HS-5 (cell line): ENCODE measurements at places on chromosomes 4 and X.

GRCh38 chr4:126748736-126749135, 884.0 kb upstream of the INTU start:
- no peak for DNase-seq

DNA sequence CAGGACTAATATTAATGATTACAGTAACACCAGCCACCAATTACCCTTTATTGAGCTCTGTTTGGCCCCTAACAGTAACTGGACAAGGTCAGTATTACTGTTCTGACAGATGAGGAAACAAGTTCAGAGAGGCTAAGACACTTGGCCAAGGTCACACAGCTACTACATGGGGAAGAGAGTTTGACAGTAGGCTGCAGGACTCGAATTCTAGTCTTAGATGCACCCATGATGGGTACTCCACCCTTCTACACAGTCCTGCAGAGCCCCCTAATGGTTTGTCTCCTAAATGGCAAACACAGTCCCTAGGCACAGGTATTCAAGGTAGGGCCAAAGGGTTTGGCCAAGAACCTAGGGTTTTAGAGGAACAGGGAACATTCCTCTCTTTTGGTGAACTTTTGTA, 93.9 kb downstream of the NSUN7 start:
- DNase-seq = no peak

GRCh38 chr4:52199574-52200338, 148.7 kb downstream of the SPATA18 start:
- peak; percentile 89 for DNase-seq

GRCh38 chr4:168050002-168050401, 42.3 kb upstream of the ANXA10 start:
- DNase-seq = no peak

- DNase-seq = no peak
Measured at GRCh38 chr4:168574581-168575295, 77.9 kb downstream of the PALLD start.

- DNase-seq = no peak
Measured at GRCh38 chr4:95220205-95221175, 328.3 kb downstream of the UNC5C start.

GRCh38 chrX:131083510-131084142, 25.5 kb downstream of the ARHGAP36 start:
- no peak for DNase-seq

- DNase-seq = no peak
Measured at GRCh38 chr4:187006189-187006618, 282.5 kb upstream of the FAT1 start.

GRCh38 chr4:183335369-183335940, 13.2 kb upstream of the CLDN24 start:
- peak; percentile 91 for DNase-seq

GRCh38 chr4:138919094-138919936, 96.3 kb upstream of the NOCT start:
- DNase-seq = peak; percentile 52

DNA sequence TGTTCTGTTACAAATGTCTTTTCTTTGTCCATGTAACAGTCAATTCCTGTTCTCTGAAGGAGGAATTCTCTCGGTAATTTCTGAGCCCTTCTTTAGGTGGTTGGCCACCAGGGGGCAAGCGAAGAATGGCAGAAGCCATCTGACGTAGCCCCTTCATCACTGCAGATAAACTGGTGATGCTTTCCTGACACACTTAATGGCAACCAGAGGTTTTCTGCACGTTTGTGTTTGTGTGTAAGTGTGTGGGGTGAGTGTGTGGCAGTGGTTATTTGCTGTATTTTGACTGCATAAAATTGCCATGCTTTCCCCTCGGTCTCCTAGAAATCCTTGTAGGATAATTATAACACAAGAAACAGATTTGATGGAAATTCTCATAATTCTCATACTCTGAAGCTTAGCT, 64.8 kb upstream of the STOX2 start:
- DNase-seq = peak; percentile 16

- no peak for DNase-seq
Measured at GRCh38 chr4:129862461-129862860, 766.5 kb downstream of the C4orf33 start.

DNA sequence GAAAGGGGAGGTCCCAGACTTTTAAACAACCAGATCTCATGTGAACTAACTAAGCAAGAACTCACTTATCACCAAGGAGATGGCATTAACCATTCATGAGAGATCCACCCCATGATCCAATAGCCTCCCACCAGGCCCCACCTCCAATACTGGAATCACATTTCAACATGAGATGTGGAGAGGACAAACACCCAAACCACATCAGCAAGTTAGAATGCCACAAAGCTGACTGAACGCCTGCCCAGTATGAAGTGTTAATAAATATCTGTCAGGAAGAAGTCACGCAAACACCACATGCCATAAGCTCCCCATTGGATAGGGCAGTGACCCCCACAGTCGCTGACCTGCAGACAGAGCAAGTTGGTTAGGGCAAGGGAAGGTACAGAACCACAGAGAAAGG, 14.3 kb downstream of the SLC10A6 start:
- no peak for DNase-seq

GRCh38 chrX:29561417-29561816, 653.9 kb upstream of the MAGEB2 start:
- no peak for DNase-seq

GRCh38 chr4:90142081-90142480, 14.9 kb downstream of the CCSER1 start:
- DNase-seq = no peak

DNA sequence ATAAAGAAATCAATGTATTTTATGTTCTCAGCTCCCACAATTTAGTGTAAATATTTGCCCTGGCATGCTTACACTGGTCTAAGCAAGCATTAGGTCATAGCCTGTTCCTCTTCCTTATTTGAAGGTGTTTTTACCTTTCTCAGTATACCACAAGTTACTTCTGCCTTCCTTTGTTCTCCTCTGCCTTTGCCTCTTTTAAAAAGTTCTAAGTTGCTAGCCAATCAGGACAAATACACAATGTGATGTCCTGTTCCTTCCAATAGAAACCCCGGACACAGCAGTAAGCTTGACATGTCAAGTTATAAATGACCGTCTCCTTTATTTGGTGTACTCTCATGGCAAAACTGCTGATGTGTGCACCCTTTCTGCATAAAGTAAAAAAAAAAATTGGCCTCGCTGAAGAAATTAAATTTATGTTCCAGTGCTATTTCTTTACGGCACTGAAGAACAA, 49.4 kb downstream of the UGT2B10 start:
- DNase-seq = no peak

DNA sequence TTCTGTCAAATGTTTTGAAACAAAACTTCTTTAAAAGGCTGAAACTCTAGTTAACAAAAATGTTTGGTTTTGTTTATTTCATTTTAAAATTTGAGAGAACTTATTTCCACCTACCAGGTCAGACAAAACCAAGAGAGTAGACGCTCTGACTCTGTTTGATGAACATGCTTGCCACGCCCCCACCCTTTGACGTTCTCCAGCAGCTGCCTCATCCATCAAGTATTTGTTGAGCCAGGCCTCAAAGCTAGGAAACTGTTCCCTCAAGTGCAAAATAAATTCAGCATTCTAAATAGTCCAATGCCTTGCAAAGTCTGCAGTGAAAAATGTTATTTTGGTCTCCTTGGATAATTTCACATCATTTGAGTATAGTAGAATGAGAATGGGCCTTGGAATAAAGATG, 121.6 kb downstream of the GUCY2F start:
- no peak for DNase-seq

- DNase-seq = no peak
Measured at GRCh38 chr4:5711479-5712184, 631 bp downstream of the EVC start.

DNA sequence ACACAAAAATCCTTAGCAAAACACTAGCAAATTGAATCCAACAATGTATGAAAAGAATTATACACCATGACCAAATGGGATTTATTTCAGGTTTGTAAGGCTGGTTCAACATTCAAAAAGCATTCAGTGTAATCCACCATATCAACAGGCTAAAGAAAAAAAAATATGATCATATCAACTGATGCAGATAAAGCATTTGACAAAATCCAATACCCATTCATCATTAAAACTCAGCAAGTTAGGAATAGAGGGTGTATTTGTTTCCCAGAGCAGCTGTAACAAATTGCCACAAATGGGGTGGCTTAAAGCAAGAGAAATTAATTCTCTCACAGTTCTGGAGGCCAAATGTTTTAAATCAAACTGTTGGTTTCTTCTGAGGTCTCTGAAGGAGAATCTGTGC, 10.7 kb downstream of the VSIG1 start:
- DNase-seq = no peak

GRCh38 chr4:67713529-67714247, 12.7 kb upstream of the UBA6 start:
- DNase-seq = peak; percentile 60

DNA sequence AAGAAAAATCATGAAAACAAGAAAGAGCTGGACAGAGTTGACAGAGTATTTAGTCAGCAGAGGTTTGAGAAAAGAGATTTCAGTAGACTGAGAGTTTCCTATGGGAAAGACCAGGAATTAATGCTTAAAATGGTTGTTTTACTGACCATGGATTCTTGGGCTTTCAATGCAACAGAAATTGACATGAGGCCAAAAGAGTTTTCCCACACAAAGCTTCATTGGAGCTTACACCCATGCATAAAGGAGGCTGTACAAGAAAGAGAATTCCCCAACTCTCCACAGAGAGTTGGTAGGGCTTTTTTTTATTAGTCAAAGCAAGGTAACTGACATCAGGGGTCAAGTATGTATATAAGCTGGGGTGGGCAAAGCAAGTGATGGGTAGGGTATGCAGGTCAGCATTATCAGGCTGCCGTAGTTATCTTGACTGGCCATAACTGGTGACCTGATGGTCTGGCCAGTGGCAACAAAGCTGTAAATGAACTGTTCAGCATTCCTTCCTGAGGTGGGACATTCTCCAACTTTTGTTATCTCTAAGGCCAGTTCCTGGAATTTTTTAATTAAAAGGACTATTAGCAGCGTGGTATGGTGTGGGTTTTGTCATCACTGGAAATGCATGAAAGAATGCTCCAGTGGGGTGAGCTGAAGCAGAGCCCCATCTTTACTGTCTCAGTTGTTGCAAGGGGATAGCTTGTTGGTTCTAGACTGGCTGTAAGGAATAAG, 117.0 kb downstream of the ADAM29 start:
- no peak for DNase-seq

- DNase-seq = no peak
Measured at GRCh38 chr4:172740434-172740833, 428.2 kb upstream of the GALNT7 start.

GRCh38 chrX:53072418-53073114, 9.6 kb upstream of the TSPYL2 start:
- no peak for DNase-seq

GRCh38 chr4:23134331-23134730, 441.6 kb downstream of the GBA3 start:
- no peak for DNase-seq

DNA sequence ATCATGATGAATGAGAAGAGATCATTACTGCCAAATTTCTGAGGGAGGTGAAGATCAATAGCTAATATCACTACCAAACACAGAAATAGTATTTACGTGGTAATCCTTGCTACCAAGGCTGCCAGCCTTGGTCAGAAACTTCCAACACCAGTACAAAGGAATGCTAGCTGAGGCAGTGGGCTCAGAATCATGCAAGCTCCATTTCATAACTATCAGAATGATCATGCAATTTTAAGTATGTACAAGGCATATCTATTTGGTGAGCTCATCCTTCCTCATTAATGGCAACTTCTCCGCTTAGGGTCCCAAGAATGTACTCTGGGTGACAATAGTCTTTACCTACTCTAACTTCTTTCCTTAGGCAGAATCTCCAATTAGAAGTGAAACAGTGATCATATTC, 135.0 kb downstream of the GPC3 start:
- DNase-seq = no peak

DNA sequence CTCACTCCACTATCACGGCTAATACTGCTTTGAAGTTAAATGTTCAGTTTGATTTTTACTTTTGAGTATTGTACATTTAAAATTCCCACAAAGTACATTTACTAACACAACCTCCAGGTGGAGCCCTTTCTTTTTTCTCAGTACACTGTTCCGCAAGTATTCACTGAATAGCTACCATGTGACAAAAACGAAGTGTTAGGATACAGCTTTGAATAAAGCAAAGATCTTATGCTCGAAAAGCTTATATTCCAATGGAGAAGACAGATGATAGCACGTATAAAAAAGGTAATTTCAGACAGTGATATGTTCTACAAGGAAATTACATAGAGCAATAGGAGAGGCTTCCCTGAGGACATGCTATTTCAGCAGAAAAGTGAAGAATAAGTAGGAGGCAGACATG, 60.7 kb upstream of the ABCG2 start:
- no peak for DNase-seq

GRCh38 chr4:5916229-5916628, 23.3 kb upstream of the CRMP1 start:
- no peak for DNase-seq

- no peak for DNase-seq
Measured at GRCh38 chr4:93761286-93761685, 67.3 kb upstream of the ATOH1 start.

DNA sequence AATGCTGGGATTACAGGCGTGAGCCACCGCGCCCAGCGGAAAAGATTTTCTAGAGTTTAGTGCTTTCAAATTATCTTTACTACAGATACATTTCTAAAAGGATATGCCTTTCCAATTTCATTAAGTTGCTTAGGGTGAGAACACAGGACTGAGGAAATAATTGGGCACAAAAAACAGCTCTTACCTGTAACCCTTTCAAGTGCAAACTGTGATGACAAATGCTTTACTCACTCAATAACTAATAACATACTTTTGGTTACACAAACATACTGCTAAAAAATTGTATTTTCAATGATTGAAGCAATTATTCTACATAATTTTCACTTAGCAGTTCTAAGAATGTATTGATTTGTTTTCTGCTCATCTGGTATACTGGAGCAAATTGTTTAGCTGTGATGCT, 40.2 kb downstream of the PALLD start:
- no peak for DNase-seq

- DNase-seq = no peak
Measured at GRCh38 chr4:95549246-95550114, 707 bp upstream of the UNC5C start.

DNA sequence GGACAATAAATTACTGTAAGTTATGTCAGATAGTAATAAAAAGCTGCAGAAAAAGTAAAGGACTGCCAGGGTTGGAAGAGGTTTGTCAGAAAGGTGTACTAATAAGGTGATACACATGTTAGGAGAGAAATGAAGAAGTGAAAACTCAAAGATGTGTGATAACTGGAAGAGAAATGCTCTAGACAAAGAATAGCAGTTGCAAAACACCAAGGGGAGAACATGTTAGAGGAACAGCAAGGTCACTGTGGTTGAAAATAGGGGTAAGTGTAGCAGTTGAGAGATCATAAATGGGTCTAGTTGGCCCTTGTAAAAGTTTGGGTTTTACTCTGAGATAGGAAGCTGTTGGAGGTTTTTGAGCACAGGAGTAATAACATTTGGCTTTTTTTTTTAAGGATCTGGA, 46.9 kb downstream of the HSPA4L start:
- DNase-seq = no peak
